Keratinocyte (primary cell): ENCODE measurements at places on chromosomes 7 and 10.

DNA sequence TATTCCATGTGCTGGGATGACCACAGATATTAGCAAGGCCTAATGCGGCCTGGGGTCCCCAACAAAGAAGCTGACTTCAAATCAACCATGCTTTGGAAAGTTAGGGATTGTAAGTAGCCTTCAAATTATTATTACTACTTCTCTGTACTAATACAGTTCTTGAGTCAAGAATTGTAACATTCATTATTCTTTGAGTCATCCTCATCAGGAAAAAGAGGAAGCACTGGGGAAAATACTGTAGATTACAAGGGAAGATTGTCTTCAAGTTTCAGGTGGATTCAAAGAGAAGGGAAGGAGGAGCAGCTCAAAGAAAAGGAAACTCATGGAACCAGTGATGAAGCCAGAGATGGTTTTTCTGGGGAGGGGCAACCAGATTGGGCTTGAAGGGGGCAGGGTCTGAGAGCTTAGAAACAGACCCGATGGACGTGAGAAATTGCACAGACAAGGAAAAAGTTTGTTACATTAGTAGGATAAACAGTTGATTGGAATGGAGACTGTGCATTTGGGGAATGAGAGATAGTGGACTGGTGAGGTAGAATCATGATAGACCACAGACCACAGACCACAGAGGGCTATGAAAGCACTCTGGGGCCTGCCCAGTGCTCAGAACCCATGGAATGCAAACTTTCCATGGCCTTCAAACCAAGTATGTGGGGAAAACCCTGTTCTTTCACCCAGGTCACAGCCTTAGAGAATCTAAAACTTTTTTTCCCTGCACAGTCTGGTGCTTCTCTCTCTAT lies 209.9 kb downstream of the ZNF365 start:
- DNase-seq, result no peak

DNA sequence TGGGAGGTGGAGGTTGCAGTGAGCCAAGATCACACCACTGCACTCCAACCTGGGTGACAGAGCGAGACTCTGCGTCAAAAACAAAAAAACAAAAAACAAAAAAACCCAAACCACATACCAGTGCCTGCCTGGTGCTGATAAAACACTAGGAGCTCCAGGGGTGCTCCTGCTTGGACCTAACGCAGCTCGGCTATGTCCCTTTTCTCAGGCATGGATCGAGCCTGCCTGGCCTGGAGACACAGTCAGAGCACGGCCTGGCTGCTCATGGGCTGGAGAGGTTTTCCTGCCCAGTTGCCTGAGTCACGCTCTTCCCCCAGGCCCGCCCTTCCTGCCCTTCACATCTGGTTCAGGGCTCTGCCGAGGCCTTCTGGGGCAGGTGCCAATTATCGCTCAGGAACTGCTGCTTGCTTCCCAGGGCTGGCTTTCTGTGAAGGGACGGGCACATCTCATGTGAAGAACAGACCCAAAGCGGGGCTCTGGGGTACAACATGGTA lies 12.6 kb upstream of the NPFFR1 start:
- no peak for DNase-seq

GRCh38 chr7:38478404-38478803 lies 152.8 kb downstream of the AMPH start:
- no peak for DNase-seq

GRCh38 chr10:43118631-43119415 lies 19.4 kb upstream of the CSGALNACT2 start:
- DNase-seq, result no peak

DNA sequence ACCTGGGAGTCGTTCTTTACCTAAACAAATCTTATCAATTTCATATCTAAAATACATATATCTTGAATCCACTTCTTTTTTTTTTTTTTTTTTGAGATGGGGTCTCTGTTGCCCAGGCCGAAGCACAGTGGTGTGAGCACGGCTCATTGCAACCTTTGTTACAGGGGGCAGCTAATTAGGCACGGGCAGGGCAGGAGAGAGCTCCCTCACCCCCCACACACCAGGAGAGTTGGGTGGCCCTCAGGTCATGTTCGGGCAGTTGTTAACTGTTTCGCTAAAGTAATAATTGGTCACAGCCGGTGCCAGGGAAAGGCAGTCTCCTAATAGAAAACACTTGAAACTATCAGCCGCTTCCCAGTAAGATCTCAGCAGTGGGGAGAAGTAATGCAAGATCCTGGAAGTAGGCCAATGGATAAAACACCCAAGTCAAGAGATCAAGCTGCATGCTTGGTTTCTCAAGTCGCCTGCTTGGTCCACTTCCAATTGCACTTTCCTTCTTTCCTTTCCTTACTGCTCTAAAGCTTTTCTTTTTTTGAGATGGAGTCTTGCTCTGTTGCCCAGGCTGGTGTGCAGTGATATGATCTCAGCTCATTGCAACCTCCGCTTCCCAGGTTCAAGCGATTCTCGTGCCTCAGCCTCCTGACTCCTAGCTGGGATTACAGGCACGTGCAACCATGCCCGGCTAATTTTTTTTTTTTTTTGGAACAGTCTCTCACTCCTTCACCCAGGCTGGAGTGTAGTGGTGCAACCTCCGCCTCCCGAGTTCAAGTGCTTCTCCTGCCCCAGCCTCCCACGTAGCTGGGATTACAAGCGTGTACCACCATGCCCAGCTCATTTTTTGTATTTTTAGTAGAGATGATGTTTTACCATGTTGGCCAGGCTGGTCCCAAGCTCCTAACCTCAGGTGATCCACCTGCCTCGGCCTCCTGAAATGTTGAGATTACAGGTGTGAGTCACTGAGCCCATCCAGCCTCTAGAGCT lies 21.3 kb upstream of the EFCAB10 start:
- no peak for DNase-seq

DNA sequence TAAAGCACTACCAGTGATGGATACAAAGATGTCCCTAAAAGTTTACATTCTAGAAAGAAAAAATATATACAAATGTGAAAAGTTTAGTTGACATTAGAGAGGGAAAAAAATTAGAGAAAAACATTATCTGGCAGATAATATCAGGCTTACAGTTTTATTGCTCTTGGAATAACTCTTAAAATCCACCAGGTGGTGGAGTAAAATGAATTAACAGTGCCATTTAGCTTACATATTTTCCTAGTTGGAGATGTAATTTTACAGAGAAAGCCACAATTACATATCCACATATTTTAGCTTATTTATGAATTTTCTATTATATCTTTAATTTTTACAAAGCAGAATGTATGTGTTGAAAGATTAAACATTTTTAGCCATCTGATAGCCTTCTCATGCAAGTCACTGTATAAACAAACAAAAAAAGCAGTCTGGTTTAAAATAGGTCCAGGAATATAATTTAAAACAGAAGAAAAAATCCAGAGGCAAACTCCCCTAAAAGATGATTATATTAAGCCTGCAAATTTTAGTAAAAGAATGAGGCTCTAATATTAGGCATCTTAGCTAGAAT lies 6.5 kb downstream of the CABCOCO1 start:
- DNase-seq, result no peak

DNA sequence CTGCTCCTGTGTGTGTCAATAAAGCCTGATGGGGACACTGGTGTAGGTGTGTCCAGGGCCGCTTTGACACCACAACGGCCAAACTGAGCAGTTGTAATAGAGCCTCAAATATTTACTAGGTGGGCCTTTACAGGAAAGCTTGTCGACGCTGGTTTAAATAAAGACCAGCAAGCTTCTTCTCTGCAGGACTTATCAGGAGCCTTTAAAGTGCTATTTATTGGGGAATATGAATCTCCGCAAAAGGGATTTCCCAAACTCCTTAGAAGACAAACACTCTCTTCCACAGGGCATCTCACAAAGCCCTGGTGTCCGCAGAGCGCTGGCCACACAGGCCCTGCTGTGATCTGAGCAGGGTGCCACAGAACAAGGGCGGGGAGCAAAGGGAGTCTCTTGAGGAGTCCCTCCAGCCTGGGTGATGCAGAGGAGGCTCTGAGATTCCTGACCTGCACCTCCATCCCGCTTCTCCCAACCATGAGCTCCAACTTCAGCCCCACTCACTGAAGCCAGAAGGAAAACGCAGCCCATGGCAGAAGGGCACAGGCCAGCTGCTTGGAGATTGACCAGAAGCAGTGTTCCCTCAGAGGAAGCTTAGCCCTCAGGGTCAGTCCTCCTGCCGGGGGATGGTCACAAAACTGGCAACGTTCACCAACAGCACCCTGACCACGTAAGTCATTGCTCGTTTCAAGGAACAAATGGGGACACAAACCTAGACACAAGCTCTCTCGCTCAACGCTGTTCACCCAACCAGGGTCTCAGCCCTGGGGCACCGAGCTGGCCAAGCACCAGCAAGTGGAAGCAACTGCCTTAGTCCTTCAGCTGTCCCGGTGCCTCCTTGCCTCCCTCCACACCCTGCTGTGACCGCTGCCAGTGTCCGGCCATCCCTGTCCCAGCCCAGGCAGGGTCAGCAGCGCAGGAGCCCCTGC lies 129.5 kb downstream of the OAT start:
- no peak for DNase-seq

GRCh38 chr10:103013416-103013815 lies 95.3 kb downstream of the CNNM2 start:
- DNase-seq, result no peak

- DNase-seq, result no peak
Observed at GRCh38 chr10:8568401-8568800, 513.9 kb downstream of the GATA3 start.

DNA sequence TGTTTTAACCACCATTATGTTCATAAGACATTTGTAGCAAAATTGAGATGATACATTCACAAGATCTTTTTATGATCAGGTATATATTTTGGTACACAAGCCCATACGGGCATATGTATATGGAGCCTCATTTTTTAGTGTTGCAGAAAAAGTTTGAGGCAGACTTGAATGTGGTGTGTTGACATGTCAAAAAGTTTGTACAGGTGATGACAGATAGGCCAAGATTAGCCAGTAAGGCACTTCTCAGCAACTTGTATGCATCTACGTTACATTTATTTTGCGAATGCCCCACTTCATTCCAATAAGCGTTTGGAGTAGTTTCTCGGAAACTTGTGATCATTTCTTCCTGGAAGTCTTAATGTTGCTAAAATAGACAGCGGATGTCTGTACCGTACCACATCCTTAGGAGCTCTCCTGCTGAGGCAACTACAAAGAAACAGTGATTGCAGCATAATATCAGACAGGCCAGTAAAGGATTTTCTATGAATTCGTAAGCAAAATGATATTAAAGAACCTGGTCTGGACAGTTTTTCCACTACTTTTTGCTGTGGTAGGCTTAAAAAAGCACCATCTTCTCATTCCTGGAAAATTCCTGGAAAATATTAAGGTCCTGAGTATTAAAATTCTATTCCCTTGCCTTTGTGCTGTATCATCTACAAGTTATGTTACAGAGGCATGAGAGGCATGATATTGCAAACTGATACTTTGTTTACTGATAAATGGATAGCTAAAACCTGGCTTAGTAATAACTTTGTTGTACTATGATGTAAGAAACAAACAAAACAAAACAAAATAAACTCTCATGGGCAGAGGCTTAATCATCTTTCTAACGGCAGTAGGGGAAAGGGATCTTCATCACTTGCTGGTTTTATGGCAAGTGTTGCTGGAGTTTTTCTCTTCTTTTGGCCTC lies 153.6 kb downstream of the HDAC9 start:
- no peak for DNase-seq

DNA sequence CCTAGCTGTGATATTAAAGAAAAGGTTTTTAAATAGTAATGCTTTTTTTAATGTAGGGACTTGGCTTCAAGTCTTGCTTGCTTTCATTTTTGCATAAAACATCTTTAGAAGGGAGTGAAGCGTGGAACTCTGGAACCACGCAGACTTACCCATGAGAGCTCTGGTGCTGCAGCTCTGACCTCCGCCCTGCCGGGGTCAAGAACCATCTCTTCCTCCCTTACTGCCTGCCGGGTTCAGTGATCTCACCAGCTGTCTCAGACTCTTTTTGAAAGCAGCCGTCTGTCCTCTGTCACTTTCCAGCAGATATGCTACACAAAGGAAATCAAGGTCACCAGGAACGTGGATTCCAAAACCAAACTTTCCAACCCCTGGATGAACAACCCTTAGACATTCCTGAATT lies 353.8 kb downstream of the GPR37 start:
- DNase-seq, result no peak

GRCh38 chr10:33067481-33067880 lies 109.5 kb upstream of the ITGB1 start:
- no peak for DNase-seq

DNA sequence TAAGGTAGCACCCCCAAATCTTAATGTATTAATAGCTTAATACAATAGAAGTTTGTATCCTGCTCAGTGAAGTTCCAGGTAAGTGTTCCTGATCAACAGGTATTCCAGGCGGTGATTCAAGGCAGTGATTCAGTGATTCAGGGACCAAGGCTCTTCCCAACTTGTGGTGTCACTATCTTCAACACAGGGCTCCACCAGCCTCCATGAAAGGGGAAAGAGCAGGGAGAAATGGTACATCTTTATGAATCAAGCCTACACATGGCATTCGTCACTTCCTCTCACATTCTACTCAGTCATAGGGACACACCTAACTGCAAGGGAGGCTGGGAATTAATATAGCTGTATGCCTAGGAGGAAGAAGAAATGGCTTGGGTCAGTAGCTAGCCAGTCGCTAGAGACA lies 5.1 kb downstream of the GOLGA7B start:
- no peak for DNase-seq

GRCh38 chr10:45461034-45461433 lies 87.0 kb downstream of the ALOX5 start:
- DNase-seq, result no peak

GRCh38 chr10:96712662-96713271 lies 7.5 kb downstream of the PIK3AP1 start:
- no peak for DNase-seq

- DNase-seq, result no peak
Observed at GRCh38 chr10:86194684-86195083, 171.9 kb downstream of the GRID1 start.

- no peak for DNase-seq
Observed at GRCh38 chr7:112092709-112093395, 113.3 kb downstream of the DOCK4 start.

DNA sequence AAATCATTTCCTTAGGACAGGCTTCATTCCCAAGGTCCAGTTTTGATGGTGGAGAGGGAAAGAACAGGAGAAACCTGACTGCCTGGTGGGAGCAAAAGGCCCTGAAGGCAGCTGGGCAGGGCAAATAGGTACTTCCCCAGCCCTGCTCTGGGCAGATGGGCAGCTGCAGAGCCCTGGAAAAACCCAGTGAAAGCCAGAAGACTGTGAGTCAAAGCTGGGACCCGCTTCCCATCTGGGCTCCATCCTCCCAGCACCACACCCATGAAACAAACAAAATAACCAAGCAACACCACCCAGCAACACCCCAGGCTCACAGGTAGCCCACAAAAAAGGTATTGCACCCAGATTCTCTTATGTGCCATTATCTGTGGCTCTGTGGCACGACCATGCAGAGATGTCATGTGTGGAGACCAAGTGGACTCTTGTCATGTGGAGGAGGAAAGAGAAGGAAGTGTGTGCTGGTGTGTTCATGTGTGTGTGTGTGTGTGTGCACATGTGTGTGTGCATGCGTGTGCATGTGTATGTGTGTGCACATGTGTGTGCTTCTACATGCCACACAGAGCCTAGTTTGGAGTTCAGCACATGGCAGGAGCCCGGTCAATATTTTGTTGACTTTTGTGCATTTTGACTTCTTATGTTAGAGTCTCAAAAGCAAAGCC lies 9.8 kb downstream of the CLRN3 start:
- no peak for DNase-seq
